ENCODE measurements at places on chromosomes 16 and 17.

GRCh38 chr16:67053767-67054334 lies 24.9 kb downstream of the CBFB start:
- DNase-seq = no peak
- no peaks in the 10 kb centered on the region for H3K27me3 ChIP-seq
- H3K27ac ChIP-seq = no peak overlapping the region
- H3K4me1 ChIP-seq = no peaks in the 10 kb centered on the region
- H3K4me3 ChIP-seq = no peak overlapping the region

GRCh38 chr17:3672571-3672970 lies 4.0 kb downstream of the EMC6 start:
- H3K27ac ChIP-seq = no peak overlapping the region
- H3K36me3 ChIP-seq = no peaks in the 10 kb centered on the region
- no peaks in the 10 kb centered on the region for H3K4me1 ChIP-seq
- no peaks in the 10 kb centered on the region for H3K27me3 ChIP-seq

DNA sequence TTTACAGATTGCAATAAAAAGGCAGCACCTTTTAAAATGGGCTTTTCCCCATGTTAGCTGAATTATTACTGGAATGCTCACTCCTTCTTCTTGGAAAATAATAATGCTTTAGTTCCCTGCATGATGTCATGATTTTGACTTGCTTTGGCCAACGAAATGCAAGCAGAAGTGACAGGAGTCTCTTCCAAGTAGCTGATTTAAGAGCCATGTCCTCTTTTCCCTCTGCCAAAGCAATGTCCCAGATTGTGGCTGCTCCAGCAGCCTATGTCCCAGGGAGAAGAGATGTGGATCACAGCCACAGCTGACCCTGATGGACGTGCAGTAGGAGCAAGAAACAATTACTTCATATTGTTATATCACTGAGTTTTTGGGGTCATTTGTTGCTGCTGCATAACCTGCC lies 246.6 kb downstream of the HAPSTR1 start:
- no peak for DNase-seq
- H3K36me3 ChIP-seq = no peaks in the 10 kb centered on the region
- H3K27ac ChIP-seq = no peak overlapping the region

- peak overlapping the region; percentile 70 for H3K27ac ChIP-seq
- peak overlapping the region; percentile 85 for H3K4me3 ChIP-seq
- peaks cover 3% of the 10 kb centered on the region for H3K4me1 ChIP-seq
- DNase-seq = peak; percentile 43
- H3K27me3 ChIP-seq = no peaks in the 10 kb centered on the region
- H3K36me3 ChIP-seq = no peaks in the 10 kb centered on the region
Observed at GRCh38 chr16:88649924-88650748, 717 bp downstream of the CYBA start.

Measured in mesendoderm (in vitro differentiated cells).